HT-29 (cell line): ENCODE measurements at places on chromosomes 5 and 9.

GRCh38 chr9:21322911-21323461, 12.2 kb downstream of the KLHL9 start:
- DNase-seq = no peak

GRCh38 chr9:17315341-17315740, 180.5 kb downstream of the CNTLN start:
- no peak for DNase-seq

DNA sequence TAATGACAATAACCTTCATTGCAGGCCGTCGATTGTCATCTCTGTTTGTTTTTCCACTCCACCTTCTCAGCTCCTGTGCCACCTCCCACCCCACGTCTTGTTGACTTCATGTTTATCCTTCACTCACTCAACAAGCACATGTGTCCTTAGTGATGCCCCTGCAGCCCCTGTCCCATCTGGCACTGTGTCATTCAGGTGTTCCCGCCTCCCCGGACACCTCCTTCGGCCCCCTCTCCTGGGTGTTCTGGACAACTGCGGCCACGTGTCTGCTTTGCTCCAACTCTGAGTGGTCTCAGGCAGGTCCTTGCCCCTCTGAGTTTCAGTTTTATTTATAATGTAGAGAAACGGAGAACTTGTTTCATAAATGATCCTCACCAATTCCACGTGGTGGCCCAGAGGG, 91.0 kb upstream of the COL5A1 start:
- no peak for DNase-seq

- no peak for DNase-seq
These were observed 9.6 kb downstream of the C9orf152 start for GRCh38 chr9:110198357-110198756.

DNA sequence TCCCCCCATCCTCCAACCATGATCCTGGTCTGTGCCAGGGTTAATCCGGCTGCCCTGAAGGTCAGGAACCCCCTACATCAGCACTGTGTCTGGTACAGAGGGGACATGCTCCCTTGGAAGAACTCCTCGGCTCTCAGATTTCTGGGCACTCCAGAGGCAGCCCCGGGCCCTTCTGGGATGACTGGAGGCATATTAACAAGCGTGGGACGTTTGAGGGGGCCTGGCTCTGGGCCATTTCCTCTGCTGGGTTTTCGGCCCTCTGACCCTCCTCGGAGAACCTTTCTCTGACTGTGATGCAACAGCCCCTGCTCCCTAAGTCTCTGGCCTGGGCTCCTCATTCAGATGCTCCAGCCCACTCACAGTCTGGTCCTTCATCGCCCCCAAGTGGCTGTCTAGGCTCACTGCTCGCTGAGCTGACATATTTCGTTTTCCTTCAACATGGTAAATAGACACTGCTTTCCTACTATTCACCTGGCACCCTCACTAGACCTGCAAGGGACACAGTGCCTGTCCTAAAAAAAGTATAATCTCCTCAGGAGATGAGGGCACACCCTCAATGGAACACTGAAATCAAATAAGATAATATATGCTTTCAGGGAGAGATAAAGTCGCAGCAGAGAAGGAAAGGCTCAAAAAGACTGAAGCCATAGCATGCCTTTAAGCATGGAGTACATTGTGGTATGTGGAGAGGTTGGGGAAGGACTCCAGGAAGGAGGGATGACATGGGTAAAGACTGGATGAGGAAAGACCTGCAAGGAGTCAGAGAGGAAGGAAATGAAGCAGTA, 404.7 kb upstream of the TRPC7 start:
- peak; percentile 82 for DNase-seq

- DNase-seq = no peak
These were observed 360.1 kb upstream of the C9orf72 start for GRCh38 chr9:27933210-27934025.

GRCh38 chr5:179793468-179794139, at the start of gene LTC4S:
LTC4S (plus strand) TSS chr5:179793986; CDS start chr5:179794081, 95 bp downstream.
- DNase-seq = no peak

- DNase-seq = no peak
These were observed 21.2 kb upstream of the INPP5E start for GRCh38 chr9:136460772-136461325.

DNA sequence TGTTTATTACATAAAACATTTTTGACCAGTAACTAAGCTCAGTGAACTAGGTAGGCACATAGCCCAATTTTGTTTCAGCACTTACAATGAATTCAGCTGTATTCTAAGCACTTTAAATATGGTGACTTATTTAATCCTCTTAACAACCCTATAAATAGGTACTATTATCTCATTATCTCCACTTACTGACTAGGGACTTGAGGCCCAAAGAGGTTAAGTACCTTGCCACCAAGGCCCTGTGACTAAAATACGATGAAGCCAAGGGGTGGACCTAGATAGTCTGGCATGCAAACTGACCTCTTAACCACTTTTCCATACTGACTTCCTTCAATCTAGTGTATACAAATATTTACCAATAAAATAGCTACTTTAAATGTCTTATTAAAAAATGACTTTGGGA, 266.4 kb downstream of the ZNF608 start:
- DNase-seq = no peak

- DNase-seq = no peak
These were observed 122.7 kb downstream of the WNK2 start for GRCh38 chr9:93306579-93307091.

DNA sequence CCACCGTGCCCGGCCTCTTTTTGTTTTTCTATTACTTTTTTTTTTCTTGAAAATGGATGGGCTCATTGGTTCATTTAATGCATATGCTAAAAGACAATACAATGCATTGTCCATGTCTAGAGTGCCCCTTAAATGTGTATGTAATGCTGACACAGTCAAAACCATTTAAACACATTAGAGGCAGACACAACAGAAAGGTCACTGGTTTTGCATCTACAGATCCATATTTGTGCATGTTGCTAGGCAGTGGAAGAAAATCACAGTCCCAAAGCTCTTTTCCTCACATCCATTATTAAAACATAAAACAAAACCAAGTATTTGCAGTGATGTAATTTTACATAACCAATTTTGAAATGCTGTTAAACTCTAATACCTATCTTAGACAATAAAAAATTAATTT, 389.0 kb downstream of the TAF11L14 start:
- no peak for DNase-seq

- DNase-seq = no peak
These were observed 104.0 kb upstream of the ATP10B start for GRCh38 chr5:160956051-160956450.

- no peak for DNase-seq
These were observed 110.5 kb upstream of the PRSS3 start for GRCh38 chr9:33684831-33685230.
